GM12864 (cell line): ENCODE measurements at places on chromosomes 1 and 21.

- no peak for DNase-seq
These were observed 50.6 kb upstream of the SLC2A1 start for GRCh38 chr1:43009274-43009673.

GRCh38 chr1:73180397-73181189 is 898.3 kb upstream of the NEGR1 start:
- no peak for DNase-seq

GRCh38 chr1:17141441-17142197 is 22.4 kb upstream of the PADI2 start:
- peak; percentile 72 for DNase-seq

- DNase-seq = no peak
These were observed 447.5 kb downstream of the NEGR1 start for GRCh38 chr1:71834601-71835441.

GRCh38 chr1:230345139-230345885 is 80.8 kb downstream of the PGBD5 start:
- DNase-seq = no peak

- DNase-seq = no peak
These were observed 404 bp upstream of the SCMH1 start for GRCh38 chr1:41242342-41243078.

- DNase-seq = no peak
These were observed 1.3 kb downstream of the SIPA1L2 start for GRCh38 chr1:232628335-232629249.

GRCh38 chr1:155379631-155380090 is 59.0 kb downstream of the RUSC1 start:
- no peak for DNase-seq

DNA sequence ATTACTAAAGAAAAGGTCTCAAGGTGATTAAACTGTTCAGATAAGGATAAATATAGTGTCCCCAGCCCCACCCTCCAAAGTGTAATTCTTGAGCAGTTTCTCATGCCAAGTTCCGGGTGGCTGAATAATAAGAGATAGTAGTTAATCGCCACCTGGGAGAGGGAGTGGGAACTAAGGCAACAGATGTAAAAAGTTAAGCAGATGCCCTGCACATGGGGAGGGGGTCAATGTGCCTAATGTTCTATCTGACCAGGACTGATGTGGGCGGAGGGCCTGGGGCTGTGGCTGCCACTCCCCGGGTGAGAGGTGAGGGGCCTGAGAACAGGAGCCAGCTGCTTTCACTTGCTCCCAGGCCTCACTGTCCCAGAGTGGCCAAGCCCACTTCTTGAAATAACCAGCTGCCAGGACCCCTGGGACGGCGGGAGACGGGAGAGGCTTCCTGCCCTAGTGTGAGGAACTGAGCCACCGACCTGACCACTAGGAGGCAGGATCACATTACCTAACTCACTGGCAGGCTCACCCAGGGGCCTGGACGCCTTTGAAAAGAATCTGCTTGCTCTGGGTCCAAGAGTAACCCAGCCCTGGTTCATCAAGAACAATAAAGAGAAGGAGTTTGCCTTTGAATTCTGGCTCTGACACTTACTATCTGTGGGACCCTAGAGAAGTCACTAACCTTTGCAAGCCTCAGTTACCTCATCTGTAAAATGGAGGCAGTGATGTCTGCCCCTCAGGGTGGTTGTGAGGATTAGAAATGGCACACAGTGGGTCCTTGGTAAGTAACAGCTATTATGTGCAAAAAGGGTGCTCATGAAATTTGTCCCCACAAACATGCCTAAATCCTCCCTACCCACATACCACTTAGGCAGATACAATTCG is 179.2 kb downstream of the ATG4C start:
- DNase-seq = no peak

DNA sequence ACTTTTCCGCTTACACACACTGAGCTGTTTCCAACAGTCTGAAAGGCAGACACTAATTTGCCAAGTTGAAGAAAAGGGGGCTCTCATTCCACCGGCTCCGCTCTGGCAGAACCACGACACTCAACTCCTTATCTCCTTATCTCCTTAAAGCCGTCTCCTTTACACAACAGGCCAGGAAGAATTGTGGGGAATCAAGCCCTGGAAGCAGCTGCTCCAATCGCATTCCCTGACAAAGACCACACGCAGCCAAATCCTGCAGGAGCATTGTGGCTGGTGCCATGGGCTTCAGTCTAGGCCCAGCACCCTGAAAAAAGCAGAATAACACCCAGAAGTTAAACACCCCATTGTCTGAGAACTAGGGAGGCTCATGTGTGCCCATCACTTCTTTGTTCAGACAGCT is 24.1 kb downstream of the SUSD4 start:
- no peak for DNase-seq

DNA sequence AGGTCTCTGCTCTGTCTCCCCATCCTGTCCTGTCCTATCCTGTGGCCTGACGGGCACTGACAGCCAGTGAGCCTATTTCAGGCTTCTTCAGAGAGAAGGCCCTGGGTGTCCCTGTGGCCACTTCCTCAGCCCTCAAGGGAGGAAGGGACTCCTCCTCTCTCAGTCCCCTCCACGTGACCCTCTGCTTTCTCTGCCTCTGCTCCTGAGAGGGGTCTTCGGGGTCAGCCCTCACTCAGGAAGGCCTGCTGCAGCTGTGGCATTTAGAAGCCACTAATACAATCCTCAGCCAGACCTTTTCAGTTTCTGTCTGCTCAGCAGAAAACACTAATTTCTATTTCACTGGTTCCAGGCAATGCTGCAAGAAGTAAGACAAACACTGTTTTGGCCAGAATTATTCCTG is 43.6 kb upstream of the ETV3 start:
- no peak for DNase-seq

GRCh38 chr21:46002841-46003574 is 21.4 kb downstream of the COL6A1 start:
- DNase-seq = no peak

- DNase-seq = no peak
These were observed 35.9 kb downstream of the VPS26C start for GRCh38 chr21:37231249-37231645.

- DNase-seq = peak; percentile 29
These were observed 67.9 kb upstream of the EFHD2 start for GRCh38 chr1:15341634-15342407.

DNA sequence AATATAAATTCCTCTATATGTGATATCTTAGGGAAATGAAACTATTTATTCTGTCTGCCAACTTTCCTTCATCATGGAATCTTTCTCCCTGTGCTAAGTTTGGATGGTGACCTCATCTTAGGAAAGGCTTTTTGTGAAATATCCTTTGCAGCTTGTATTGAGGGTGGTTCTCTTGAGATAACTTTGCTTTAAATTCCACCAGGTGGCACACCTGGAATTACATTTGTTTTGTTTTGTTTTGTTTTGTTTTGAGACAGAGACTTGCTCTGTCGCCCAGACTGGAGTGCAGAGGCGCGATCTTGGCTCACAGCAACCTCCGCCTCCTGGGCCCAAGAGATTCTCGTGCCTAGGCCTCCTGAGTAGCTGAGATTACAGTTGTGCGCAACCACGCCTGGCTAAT is 7.6 kb upstream of the CD1A start:
- peak; percentile 18 for DNase-seq

DNA sequence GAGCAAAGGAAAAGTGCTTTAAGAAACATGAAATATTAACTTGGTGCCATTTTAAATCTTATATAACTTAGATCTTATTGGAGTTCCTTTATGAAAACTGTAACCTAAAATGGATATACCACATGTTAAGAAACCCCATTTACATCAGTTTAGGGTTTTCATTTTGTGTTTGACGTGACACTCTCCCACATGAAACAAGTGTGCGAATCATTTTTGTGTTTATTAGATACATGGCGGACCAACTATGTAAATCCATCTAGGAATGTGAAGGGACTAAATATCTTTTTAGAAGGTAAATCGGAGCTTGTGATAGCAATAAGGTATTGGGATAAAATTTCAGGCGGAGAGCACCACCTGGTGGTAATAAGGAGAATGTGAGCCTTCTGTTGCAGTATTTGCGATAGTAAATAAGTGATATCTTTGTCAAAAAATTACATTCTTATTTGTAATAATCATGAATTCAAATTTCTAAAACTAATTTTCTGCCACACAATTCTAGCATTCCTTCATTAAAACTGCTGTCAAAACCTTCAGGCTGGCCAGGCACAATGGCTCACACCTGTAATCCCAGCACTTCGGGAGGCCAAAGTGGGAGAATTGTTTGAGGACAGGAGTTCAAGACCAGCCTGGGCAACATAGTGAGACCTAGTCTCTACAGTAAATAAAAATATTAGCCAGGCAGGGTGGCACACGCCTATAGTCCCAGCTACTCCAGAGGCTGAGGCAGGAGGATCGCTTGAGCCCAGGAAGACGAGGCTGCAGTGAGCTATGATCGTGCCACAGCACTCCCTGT is 31.3 kb downstream of the SMAP2 start:
- no peak for DNase-seq

DNA sequence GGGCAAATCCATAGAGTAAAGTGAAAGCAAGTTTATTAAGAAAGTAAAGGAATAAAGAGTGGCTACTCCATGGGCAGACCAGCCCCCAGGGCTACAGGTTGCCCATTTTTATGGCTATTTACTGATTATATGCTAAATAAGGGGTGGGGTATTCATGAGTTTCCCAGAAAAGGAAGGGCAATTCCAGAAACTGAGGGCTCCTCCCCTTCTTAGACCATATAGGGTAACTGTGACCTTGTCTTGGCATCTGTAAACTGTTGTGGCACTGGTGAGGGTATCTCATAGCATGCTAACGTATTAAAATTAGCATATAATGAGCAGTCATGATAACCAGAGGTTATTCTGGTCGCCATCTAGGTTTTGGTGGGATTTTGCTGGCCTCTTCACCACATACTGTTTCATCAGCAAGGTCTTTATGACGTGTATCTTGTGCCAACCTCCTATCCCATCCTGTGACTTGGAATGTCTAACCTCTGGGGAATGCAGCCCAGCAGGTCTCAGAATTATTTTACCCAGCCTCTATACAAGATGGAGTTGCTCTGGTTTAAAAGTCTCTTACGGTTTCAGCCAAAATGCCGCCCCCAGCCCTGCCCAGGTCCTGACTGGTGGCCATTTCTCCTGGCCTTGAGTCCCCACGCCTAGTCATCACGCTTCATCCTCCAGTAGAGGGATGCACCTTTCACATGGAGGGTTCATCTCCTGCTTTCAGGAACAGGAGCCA is 982 bp upstream of the TRIM17 start:
- no peak for DNase-seq

- DNase-seq = no peak
These were observed 544.1 kb downstream of the KIF26B start for GRCh38 chr1:245698860-245699259.

DNA sequence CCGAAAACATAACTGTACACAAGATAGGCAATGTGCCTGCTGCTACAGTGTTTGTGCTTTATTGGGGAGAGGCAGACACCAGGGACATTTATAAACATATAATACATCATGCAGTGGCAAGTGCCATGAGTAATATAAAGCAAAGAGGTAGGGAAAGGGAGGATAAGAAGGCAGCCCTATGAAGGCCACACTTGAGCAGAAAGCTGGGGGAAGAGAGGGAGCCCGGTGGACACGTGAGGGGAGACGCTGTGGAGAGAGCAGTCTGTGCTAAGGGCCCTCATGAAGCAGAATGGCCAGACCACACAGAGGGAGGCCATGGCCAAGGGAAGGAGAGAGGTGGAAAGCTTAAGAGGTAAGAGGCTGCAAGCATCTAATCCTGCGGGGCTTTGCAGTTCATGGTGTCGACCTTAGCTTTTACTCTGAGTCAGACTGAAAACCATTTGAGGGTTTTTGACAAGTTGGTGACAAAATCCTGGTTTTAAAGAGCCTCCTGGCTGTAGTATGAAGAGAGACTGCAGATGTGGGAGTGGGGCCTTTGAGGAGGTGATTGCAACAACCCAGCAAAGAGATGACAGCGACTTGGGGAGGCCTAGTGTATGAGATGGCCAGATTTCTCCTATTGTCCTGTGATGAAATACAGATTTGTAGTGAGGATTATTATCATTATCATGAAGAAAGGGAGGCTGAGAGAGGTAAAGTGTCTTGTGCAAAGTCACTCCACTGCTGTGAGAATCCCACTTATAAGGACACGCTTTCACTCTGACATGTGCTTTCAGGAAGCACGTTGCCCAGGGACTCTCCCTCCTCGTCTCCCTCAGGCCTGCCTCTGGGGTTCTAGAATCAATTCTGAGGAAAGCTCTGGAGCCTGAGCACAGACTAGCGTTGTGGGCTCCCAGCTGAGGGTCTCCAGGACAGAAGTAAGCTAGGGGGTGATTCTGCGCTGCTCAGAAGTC is 192.9 kb downstream of the RHOU start:
- no peak for DNase-seq

DNA sequence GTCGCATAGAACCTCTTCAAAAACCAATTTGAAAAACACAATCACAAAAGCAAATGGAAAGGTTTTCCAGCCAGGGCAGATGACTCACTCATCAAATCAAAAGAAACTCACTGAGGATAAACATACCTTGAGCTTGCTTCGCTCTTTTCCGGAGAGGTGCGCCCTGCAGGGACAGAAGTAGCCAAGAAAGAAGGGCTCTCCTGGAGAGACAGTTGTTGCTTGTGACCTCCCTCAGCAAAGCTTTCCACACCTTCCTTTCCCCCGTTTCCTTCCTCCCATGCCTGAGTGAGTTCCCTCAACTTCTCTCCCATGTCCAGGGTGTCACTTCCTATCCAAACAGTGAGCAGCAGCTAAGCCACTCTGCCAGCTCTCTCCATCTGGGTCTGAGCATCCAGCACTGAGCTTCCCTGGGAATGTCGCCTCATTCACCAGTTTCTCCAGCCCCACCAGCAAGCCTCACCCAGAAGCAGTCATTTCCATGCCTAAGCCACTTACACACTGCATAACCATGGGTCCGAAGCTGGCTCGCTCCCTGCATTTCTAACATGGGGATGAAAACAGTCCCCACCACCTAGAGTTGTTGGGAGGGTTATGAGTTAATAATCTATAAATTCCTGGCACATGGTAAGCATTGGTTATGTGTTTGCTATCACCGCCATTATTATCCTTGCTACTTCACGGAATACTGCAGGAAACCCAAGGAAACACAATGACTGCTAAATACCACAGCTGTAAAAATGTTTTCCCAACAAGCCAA is 75.0 kb downstream of the PTPN14 start:
- DNase-seq = no peak

- DNase-seq = no peak
These were observed 35.0 kb downstream of the ARHGEF10L start for GRCh38 chr1:17574516-17574915.

GRCh38 chr1:201632364-201632952 is 93.5 kb downstream of the NAV1 start:
- DNase-seq = no peak

GRCh38 chr1:29554208-29554778 is 318.0 kb downstream of the PTPRU start:
- DNase-seq = no peak

GRCh38 chr1:165880993-165881392 is 53.6 kb downstream of the UCK2 start:
- no peak for DNase-seq

DNA sequence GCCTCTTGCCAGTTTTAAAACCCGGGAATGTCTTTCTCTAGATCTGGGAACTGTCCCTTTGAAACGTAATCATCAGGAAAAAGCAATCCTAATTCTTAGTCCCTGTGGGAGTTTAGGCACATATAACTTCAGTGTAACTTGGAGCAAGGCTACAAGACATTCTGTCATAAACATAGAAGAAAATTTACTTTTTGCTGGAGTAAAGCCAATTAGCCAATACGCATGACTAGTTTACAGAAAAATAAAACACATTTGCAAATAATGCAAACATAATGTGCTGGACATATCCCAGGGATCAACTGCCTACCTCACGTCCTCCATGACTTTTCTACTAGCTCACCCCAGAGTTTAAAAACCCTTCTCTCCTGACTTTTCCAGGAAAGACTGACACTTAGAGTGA is 970.6 kb downstream of the MRPL39 start:
- DNase-seq = no peak
